ENCODE measurements at places on chromosomes 2 and 18.
A peak's percentile ranks its signal among the peaks of the same experiment; 100 is the strongest.

GRCh38 chr2:102107741-102108070 is 34.8 kb upstream of the IL1R1 start:
- no peak for DNase-seq

DNA sequence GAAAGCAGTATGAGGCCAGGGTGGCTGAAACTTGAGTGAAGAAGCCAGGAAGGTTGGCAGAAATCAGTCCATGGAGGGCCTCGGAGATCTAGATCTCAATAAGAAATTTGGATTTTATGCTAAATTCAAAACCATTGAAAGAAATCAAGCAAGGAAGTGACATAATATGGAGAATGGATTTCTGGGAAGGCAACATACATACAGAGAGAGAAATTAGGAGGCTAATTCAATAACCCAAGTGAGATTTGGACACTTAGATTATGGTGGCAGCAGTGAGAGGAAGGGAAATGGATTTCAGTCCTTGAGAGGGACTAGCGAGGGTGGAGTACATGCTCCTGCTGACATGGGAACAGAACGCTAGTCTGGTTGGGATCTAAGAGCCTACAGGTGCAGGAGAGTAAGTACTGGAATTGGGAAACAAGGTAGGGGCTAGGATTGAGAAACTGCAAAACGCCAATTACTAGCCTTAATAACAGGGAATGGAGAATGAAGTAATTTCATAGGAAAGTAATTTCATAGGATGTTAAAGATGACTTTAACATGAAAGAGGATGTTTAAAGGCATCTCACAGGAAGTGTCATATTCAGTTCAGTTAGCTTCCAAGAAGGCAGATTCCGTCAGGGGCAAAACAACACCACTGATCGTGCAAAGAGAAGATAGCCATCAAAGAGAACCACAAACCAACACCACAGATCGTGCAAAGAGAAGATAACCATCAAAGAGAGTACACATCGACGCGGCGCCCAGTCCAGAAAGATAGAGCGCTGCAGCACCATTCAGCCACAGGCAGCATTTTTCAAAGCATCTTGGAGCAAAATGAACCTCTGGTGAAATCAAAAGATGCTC is 27.2 kb downstream of the CDKL4 start:
- DNase-seq, result no peak

GRCh38 chr18:8889489-8889888 is 184.1 kb downstream of the MTCL1 start:
- no peak for DNase-seq

GRCh38 chr18:30132959-30133358 is 909.6 kb downstream of the DSC3 start:
- DNase-seq, result no peak

DNA sequence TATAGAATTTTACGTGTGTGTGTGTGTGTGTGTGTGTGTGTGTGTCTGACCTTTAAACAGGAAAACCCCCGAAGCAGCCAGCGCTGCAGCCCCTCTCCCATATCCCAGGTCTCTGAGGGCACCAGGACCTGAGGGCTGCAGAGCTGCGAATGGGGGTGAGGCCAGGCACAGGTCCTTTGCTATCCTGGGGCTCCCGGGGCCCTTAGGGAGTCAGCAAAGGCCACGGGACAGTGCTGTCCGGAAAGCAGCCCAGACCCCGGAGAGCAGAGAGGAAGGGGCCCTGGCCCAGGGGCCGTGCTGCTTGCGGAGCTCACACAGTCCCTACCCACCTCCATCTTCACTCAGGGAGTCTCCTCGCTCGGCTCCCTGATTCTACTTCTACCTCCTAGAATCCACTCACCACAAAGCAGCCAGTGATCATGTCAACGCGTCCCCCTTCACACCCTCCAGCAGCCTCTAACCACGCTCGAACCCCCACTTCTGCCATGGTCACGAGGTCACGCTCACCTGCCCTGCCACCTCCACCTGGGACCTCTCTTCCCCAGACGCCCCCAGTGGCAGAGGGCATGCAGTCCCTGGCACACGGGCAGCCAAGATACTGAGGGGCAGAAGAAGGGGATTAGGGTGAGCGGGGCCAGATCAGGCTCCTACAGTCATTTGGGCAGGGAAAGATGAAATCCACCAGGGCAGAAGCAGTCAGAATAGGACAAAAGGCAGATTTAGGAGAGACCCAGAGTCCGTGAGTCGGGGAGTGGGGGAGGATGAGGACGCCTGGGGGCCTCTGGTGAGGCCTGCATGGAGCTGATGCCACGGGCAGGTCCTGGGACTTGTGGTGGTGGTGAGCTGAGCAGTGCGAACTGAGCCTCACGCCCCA is 86.7 kb downstream of the USP40 start:
- no peak for DNase-seq

GRCh38 chr2:37367310-37367709 is 22.9 kb downstream of the QPCT start:
- DNase-seq, result no peak

GRCh38 chr2:160402501-160402900 is 91.1 kb downstream of the RBMS1 start:
- DNase-seq, result no peak

DNA sequence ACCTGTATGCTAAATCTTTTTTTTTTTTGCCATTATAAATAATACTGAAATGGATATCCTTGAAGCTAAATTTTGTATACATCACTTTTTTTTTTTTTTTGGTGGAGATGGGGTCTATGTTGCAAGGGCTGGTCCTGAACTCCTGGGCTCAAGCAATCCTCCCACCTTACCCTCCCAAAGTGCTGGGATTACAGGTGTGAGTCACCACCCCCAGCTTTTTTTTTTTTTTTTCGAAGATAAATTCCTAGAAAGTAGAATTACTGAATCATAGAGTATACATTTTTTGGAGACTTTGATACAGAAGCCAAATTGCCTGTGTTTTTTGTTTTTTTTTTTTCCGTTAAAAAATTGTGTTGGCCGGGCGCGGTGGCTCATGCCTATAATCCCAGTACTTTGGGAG is 51.0 kb upstream of the MCFD2 start:
- no peak for DNase-seq

DNA sequence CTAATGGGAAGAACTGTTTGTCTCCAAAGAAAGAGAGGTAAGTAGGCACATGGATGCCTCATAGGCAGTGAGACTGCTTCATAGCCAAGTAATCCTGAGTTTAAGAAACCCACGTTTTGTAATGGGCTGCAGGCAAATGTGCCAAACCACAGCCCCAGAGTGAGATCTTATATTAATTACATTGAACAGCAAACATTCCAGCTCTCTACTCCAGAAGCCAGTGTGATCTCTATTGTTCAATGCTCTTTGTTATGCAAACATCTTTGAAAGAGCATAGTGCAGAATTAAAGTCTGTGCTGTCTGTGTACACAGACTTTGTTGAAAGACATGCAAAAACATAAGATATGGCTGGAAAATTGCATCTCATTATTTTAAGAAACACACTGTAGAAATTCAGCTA is 720.8 kb upstream of the REG3G start:
- DNase-seq, result no peak

- DNase-seq, result peak; percentile 17
These were observed 79.8 kb downstream of the MGAT5 start for GRCh38 chr2:134333646-134334189.

DNA sequence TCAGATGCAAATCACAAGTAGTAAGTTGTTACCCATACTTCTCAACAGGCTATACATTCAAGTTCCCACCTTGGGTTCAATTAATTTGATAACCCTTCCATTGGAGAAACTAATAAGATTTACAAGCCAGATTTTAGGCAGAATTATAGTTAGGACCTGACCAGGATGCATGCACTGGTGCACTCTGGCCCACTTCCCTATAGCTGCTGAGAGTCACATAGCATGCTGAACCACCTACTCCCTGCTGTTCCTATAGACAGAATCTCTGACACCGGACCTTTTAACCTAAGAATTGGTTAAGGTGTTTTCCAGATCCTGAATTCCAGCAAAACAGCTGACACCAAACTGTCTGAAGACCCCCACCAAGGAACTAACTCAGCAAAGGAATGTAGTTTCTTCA is 26.2 kb downstream of the FAM210A start:
- DNase-seq, result no peak

- no peak for DNase-seq
These were observed 215.4 kb downstream of the AGAP1 start for GRCh38 chr2:235709124-235709813.

Data from hippocampal formation (tissue), 2 donors.